Activated CD4-positive, alpha-beta T cell treated with anti-CD3 and anti-CD28 coated beads, Interleukin-2, amount 10 ng/mL, durations not matched to agents 7 days and 5 days (primary cell): ENCODE measurements at places on chromosomes 2 and 18.

- H3K27ac ChIP-seq = no peak overlapping the region
- H3K36me3 ChIP-seq = peaks cover 3% of the 10 kb centered on the region
- H3K4me1 ChIP-seq = peaks cover 19% of the 10 kb centered on the region
- H3K27me3 ChIP-seq = no peaks in the 10 kb centered on the region
Observed at GRCh38 chr18:62848946-62849345, 133.6 kb downstream of the PHLPP1 start.

DNA sequence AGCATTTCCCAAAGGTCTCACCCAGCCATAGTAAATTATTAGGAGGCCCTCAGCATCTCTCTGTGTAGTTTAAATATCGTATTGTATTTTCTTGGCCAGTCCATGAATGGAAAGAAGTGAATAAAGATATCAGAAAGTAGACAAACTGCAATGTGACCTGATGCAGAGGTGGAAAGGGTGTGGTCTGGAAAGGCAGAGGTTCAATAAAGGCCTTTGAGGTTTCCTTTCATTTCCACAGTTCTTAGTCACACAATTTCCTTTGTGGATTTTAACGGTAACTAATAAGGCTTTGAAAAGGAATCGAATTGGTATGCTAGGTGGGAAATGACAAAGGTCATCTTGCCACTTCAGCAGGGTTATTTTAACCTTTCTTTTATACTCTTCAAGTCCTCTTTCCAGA lies 20.1 kb upstream of the WIPF1 start:
- H3K27ac ChIP-seq = peak overlapping the region; percentile 87
- H3K27me3 ChIP-seq = no peaks in the 10 kb centered on the region
- peak overlapping the region; percentile 43 for H3K4me3 ChIP-seq

DNA sequence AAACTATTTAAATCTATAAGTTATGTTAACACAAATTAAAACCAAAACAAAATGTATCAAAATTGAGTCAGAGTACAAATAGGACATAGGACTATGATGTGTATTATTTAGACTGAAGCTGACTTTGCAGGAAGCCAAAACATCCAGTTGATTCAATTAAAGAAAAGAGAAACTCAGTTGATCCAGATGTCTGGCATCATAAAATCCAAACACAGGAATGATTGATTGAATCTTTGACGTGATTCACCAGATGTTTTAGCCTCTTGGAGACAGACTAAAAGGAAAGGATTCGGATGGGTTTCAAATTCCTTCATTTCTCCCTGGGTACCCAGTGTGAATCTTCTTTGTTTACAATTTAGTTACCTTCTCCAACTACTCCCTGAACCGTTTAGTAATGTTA lies 272.9 kb downstream of the IRS1 start:
- H3K4me1 ChIP-seq = no peaks in the 10 kb centered on the region
- no peak overlapping the region for H3K4me3 ChIP-seq
- H3K27me3 ChIP-seq = peaks cover 4% of the 10 kb centered on the region
- no peak for DNase-seq

GRCh38 chr2:26666671-26667070 lies 25.5 kb upstream of the CIB4 start:
- peaks cover 18% of the 10 kb centered on the region for H3K27me3 ChIP-seq
- no peak for DNase-seq
- H3K4me1 ChIP-seq = no peaks in the 10 kb centered on the region
- H3K27ac ChIP-seq = no peak overlapping the region

- peaks cover 7% of the 10 kb centered on the region for H3K27me3 ChIP-seq
- DNase-seq = no peak
- H3K27ac ChIP-seq = no peak overlapping the region
Observed at GRCh38 chr2:16773080-16773713, 107.6 kb upstream of the CYRIA start.

- H3K4me3 ChIP-seq = no peak overlapping the region
- H3K36me3 ChIP-seq = no peaks in the 10 kb centered on the region
- H3K4me1 ChIP-seq = no peaks in the 10 kb centered on the region
- no peak for DNase-seq
- no peaks in the 10 kb centered on the region for H3K27me3 ChIP-seq
Observed at GRCh38 chr2:51695531-51695930, 663.6 kb upstream of the NRXN1 start.
